ENCODE measurements at places on chromosomes 4 and X. TPM values are rescaled to one million over a fixed set of nuclear protein-coding genes. Genes with fewer than 3 reads are reported as not detected.

DNA sequence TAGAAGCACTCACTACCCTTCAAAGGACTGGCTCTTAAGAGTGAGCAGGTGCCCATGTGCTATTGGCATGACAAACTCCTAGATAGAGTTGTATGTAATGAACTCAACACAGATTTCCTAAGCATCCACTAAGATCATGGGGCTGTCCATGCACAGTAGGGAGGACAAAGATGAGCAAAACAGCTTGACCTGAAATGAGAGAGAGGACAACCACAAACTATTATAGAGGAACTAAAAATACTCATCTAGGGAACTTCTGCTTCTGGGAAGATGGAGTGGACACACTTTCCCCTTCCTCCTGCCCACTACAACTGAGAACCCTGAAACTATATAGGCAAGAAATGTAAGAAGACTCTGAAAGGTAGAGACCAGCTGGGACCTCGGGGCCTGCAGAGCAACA lies 20.8 kb upstream of the TMEM128 start:
- DNase-seq, result no peak

DNA sequence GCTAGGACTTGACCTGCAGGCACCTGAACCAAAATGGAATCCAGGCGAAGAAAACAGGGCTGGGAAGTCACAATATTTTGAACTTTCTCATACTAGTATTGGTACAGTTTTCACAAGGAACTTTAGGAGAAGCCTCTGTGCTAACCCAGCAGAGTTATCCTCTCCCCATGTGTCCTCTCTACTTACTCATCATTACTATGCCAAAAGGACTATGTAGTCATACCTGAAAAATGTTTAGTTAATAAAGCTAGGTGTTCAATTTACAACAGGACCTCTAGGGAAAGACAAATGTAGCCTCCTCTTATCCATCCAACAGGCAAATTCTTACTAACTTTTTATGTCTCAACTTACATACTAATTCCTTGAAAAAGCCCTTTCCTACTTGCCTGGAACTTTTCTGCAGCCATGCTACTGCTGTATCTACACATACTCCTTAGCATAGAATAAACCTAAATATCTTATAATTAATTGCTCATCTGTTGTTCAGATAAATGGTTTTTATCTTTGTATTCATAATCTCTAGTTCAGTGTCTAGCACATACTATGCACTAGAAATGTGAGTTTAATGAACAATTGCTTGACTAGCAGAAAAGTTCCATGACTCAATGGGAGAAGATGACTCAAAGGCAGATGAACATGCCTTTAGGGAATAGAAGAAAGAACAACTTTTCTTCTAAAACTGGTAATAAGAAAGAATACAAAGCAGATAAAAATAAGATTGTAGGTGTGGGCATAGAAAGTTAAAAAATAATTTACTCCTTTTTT lies 215.5 kb upstream of the VEGFC start:
- no peak for DNase-seq

GRCh38 chr4:123750044-123750443 lies 353.4 kb downstream of the SPRY1 start:
- DNase-seq, result no peak

DNA sequence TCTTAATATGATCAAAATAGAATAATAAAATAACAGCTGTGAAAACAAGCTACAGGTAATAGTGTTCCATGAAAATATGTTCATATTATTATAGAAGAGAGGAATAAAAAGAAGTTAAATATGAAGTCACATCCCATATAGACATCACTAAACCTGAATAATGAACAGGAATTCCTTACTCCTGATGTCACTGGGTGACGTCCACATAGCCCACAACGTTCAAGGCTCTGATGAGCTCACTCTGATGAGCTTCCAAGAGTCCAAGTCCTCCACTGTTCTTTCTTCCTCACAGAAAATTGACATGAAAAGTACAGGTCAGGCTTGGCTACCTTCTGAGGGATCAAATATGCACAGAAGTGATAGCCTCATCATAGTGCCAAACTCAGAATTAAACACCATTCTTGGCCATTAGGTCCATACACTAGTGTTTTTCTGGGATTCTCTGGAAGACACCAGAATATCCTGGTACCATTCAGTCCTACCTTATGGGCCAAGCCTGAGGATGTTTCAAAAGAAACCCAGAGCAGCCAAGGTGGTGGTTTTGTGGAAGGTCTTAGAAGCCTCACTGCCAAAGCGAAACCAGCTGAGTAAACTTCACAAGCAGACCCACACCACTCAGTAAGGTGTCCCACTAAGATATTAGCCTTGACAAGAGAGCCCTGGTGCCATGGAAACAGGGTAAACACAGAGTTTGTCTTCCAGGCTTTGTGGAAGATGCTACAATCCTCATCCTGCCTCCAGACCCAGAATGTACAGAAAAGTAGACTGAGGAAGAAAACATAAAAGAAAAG lies 138.4 kb upstream of the HHIP start:
- no peak for DNase-seq

DNA sequence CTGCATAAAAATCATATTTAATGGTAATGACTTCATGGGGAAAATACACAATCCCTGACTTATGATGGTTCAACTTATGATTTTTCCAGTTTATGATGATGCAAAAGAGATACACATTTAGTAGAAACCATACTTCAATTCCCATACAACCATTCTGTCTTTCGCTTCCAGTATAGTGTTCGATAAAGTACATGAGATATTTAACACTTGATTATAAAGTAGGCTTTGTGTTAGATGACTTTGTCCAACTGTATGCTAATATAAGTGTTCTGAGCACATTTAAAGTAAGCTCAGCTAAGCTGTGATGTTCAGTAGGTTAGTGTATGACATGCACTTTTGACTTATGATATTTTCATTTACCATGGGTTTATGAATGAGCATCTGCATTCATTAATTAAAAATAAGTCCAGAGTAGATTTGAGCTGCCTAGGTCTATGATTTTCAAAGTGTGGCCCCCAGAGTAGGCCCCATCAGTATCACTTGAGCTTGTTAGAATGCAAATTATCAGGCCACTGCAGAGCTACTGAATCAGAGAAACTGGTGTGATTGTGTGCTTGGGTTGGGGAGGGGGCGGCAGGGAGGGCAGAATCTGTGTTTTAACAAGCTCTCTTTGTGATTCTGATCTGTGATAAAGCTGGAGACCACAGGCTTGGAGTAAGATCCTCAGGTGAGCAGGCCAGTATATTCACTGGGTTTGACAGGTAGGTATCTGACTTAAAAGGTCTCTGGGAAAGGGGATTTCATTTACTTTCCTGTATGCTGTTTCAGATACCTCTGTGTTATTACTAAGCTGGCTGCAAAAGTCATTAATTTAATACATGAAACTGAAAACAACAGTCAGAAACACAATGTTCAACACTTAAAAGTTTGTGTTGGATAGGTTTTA lies 8.4 kb downstream of the ATP10D start:
- DNase-seq, result no peak

GRCh38 chr4:123343400-123344041 lies 53.1 kb upstream of the SPRY1 start:
- DNase-seq, result no peak

Gene TMEM271
- 0.04 TPM for total RNA-seq

DNA sequence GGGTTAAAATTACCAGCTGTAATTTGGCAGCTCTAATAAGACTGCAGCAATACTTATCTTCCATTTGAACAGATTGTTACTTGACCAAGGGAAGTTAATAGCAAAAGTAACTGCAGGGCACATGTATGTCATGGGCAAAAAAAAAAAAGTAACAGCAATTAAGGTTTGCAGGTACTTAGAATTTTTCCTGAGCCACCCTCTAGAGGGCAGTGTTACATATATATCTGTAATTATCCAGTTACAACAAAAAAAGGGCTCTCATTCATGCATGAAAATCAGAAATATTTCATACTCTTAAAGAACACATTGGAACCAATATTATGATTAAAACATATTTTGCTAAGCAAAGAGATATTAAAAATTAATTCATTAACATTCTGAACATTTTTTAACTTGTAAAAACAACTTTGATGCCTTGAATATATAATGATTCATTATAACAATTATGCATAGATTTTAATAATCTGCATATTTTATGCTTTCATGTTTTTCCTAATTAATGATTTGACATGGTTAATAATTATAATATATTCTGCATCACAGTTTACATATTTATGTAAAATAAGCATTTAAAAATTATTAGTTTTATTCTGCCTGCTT lies 25.1 kb downstream of the XIAP start:
- DNase-seq, result peak; percentile 22

DNA sequence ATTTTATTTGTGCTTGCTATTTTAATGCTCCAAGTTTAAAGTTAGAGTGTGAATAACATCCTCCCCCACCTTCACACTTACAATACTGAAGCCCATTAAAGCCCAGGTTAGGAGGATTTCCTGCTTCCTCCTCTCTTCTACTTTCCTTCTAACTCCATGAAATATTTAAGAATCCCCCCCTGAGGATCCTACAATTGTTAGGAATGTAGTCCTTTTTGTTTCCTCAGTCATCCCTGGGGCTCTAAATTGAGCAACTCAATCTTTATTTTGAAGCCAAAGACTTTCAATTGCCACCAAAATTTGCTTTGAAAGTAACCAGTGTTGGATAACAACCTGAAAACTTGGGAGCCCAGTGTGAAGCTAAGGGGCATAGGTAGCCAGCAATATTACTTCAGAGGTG lies 276.9 kb downstream of the FAM47A start:
- no peak for DNase-seq

DNA sequence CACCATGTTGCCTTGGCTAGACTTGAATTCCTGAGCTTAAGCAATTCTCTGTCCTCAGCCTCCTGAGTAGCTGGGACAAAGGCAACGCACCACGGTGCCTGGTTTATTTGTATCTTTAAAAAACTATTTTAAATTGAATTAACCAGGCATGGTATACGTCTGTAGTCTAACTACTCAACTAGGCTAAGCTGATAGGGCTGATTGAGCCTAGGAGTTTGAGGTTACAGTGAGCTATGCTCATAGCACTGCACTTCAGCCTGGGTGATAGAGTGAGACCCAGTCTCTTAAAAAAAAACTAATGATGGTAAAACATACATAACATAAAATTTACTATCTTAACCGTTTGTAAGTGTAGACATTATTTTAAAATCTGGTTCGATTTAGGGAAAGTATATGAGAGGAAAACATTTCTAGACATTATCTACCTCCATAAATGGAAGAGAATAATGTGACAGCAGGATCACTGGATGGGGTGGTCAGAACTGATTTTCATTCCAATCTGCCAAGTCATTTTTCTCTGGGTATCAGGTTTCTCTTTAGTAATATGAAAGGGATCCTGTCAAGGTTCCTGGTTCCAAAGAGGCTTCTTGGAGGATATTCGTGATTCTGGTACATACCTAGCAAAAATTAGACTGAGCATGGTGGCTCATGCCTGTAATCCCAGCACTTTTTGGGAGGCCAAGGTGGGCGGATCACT lies 8.7 kb upstream of the ITGB1BP2 start:
- DNase-seq, result no peak

GRCh38 chrX:124502599-124502998 lies 156.2 kb downstream of the SH2D1A start:
- no peak for DNase-seq

Gene OFD1
- total RNA-seq, result 13.1 TPM

DNA sequence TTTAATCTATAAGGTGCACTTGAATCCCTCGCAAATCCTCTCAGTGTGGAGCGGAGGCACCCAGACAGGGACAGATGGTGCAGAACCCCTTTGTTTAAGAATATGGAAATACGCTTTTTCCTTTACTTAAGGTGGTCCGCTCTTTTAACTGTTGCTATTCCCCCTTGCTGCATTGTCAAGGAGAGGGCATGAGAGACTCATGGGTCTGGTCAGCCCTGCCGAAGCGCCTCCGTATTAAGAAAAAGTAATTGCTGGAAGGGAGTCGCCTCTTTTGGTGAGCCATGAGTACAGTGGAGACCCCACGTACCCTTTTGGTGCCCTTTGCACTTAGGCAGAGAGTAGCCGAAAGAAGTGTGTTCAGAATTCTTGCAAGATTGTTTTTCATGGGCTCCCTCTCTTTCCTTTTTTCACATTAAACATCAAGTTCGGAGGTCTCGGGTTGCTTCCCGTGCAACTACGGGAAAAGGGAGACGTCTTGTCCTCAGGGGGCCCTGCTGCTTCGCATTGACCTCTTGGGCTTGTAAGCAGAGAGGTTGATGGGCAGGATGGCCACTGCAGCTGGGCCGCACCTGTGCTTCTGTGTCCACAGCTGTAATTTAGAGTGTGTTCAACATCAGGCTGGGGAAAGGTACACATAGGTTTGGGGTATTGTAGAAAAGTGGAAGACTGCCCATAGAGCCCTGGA lies 109.6 kb downstream of the SPRY1 start:
- DNase-seq, result no peak

GRCh38 chr4:1061056-1061700 lies 49.8 kb downstream of the FGFRL1 start:
- DNase-seq, result no peak

- DNase-seq, result no peak
These were observed 28.1 kb upstream of the HPSE start for GRCh38 chr4:83362492-83363329.

Gene C4orf50
- total RNA-seq, result 0.05 TPM

Measured in pancreas (tissue), 10 donors.